Sigmoid colon (tissue), 7 donors: ENCODE measurements at places on chromosomes 11 and 22. TPM values are rescaled to one million over a fixed set of nuclear protein-coding genes. Genes with fewer than 3 reads are reported as not detected.

C11orf97 gene
- total RNA-seq: not detected

MS4A12 gene
- not detected for total RNA-seq

MMP3 gene
- not detected for total RNA-seq

KRTAP5-1 gene
- not detected for total RNA-seq

CHRM1 gene
- total RNA-seq: 0.55 TPM

OR6A2 gene
- not detected for total RNA-seq

DNA sequence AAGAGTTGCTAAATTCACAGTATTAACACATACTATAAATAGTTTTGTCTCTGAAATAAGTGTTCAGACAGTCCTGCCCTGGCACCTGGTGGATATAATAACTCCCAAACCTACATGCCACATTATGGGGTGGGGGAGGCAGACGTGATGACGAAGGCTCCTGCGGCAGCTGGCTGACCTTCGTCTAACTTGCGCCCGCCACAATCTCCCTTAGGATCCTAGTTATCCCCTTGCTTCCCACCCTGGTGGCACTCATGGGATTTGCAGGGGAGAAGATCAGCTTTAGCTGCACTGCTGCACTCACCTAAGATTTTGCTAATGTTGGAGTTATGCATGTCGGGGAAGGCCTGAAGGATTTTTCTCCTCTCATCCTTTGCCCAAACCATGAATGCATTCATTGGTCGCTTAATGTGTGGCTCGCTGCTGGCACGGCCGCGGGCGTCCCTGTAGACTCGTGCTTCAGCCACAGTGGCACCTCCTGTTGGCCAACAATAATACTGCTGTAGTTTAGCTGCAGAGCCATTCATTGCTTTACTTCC lies 367.6 kb downstream of the SOX6 start:
- no peak for DNase-seq

DNA sequence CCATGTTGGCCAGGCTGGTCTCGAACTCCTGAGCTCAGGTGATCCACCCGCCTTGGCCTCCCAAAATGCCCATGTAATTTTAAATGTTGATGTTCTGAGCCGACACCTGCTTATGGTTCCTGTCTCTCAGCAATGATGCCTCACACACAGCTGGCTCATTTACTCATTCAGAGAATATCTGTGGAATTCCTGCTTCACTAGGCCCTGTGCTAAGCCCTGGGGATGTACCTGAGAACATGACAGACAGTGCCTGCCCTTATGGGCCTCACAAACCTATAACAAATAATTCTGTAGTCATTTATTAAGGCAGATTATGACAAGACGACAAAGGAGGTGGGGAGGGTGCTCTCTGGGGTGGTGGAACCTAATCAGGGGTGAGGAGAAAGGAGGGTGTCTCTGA lies 93.7 kb downstream of the PRR5L start:
- DNase-seq: no peak

- DNase-seq: no peak
Observed at GRCh38 chr11:65404638-65405339, 17.8 kb upstream of the NEAT1 start.

GRCh38 chr22:41968601-41969000 lies 642 bp upstream of the SEPTIN3 start:
- no peak for DNase-seq

DNA sequence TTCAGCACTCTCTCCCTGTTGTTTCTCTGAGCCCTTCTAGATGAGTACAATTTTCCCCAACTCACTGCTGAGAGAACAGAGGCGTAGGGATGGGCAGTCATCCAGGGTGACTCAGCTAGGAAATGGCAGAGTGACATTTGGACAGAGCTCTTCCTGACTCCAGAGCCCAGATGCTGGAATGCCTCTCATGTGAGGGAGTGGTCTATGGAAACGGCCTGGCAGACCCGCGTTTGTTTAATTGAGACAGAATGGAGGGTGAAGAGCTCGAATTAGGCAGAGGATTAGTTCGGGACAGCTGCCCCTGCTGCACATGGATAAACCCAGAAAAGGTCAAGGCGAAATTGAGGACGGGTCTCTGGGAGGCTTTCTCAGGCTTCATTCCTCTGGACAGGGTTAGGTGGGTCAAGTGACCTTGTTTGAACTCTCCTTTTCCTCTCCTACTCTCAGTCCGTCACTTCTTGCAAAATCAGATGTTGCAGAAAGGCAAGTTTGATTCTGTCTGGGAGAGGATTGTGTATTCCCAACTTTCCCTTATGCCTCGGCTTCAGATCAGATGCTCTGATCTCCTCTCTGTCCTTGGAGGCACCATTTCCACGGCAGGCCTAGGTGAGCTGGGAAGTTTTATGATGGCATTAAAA lies 7.6 kb upstream of the LMO2 start:
- peak; percentile 92 for DNase-seq

DNA sequence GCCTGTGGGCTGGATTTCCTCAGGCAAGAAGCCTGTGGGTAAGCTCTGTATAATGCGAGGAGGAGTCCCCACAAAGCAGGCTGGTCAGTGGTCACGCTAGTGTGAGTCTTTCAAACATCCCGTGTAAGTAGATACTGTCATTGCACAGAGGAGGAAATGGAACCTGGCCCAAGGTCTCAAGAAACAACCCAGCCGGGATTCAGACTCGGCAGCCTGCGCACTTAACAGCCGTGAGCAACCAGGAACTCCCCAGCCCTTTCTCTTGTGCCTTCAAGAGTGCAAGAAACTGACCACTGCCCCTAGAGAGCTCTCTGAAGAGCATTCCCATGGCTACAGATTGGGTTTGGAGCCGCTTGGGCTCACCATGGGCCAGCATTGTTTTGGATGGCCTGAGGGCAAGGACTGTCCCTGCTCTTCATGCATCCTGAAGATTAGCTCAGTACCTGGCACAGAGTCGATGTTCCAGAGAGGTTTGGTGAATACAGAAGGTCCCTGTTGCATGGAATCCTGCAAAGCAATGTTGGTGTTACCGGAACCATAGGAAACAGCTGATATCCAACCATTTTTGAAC lies 6.0 kb downstream of the MPST start:
- no peak for DNase-seq

- DNase-seq: no peak
Observed at GRCh38 chr11:91624021-91624420, 600.6 kb upstream of the FAT3 start.

DNA sequence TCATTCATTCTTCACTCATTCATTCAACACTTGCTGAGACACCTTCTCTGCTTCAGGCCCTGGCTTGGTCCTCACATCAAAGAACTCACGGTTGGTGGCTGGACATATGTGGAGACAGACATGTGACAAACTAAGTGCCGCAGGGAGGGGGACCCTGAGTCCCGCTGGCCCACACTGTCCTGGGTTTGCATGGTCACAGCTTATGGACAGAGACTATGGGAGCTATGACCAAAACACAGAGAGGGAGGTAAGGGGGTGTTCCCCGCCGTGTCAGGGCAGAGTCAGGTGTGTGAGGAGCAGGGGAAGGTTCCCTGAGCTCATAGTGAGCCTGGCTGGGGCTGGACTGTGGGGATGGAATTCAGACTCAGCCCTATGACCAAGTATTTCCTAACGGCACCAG lies 123.1 kb downstream of the MPPED1 start:
- no peak for DNase-seq

DNA sequence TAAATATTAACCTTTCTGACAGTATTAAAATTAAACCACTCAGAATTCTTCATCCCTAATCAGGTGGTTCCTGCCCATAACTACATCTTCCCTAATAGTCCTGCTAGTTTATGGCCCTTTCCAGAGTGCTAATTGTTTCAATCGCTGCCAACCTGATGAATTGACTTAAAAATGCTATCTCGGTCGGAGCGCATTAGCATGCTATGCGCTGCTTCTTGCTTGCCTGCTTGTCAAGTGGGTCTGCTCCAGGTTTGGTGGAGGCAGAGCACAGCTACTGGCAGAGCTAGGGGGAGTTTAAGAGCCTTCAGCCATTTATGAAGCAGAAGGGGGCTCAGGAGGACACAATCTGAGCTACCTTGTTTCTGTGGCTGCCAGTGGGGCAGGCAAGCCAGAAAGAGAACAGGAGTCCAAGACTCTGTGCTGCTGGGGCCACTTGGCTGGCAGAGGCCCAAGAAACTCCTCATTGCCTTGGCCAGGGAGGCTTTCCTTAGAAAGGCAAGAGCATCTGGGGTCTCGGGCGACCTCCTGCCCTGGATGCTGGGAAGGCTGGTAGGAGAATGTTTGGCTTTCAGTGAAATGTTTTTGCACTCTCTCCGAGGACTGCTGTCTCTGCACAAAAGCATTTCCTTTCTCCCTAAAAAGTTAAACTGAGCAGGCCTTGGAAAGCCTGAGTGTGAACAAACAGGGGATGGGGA lies 62.1 kb upstream of the PHOX2A start:
- no peak for DNase-seq

GRCh38 chr11:116233561-116233960 lies 539.2 kb downstream of the BUD13 start:
- DNase-seq: no peak
